Stimulated activated CD4-positive, alpha-beta T cell treated with anti-CD3 and anti-CD28 coated beads, Interleukin-1b, Interleukin-23, amount 100 ng/mL, for 1 hour (primary cell): ENCODE measurements at places on chromosomes 11 and 22.

DNA sequence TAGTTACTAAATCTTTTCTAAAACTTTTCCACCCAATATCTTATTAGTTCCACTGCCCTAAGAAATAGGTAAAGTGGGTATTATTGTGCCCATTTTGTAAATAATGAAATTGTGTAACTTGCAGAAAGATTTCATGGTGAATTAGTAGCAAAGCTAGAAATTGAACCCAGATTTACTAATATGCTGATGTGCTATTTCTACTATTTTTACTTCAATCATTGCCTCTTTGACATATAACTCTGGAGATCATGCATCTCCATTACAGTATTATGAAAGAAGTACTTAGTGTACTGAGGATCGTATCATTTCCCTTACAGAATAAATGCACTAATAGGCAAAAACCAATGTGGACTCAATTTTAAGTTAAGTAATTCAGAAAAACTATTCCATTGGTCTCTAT lies 119.0 kb downstream of the CSTPP1 start:
- DNase-seq: no peak

DNA sequence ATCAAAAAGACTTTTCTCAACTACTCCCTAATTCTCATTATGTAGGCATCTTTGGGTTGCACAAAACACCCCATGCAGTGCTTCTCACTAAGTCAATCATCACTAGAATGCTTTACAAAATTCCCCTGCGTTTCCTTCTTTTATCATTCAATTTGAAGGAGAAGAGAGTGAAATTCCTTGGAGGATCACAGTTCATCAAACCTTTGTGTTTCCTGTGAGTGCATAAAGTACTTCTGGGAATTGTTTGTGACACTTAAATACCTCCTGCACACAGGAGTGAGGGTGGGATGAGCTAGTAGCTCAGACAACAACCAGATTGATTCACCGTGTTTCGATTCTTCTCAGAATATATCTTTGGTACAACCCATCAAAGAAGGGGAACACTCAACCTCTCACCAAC lies 3.7 kb upstream of the OR5AR1 start:
- no peak for DNase-seq

DNA sequence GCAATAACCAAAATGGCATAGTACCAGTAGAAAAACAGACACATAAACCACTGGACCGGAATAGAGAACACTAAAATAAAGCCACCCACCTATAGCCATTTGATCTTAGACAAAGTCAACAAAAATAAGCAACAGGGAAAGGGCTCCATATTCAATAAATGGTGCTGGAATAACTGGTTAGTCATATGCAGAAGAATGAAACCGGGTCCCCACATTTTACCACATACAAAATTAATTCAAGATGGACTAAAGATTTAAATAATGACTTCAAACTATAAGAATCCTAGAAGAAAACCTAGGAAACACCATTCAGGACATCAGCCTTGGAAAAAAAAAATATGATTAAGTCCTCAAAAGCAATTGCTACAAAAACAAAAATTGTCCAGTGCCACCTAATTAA lies 30.1 kb upstream of the NOX4 start:
- DNase-seq: no peak

GRCh38 chr11:77557553-77557952 lies 32.2 kb upstream of the AQP11 start:
- no peak for DNase-seq

GRCh38 chr11:19664886-19665548 lies 47.6 kb upstream of the NAV2 start:
- DNase-seq: no peak

DNA sequence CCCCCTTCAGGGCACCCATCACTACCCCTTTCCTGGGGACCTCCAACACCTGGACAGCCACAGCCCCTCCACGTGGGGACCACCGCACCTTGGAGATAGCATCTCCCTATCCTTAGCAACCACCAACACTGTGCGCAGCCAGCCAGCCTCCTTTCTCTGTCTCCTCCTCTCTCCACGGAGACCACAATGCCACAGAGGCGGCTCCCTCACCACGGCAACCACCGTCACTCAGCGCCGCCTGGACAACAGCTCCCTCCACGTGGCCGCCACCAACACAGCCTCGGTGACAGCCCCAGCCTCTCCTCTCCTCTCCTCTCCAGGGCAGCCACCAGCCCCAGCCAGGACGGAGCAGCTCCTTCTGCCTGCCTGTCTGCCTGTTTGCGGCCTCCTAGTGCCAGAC lies 10.5 kb downstream of the ELFN2 start:
- DNase-seq: no peak

GRCh38 chr11:3201112-3201581 lies 17.5 kb downstream of the MRGPRG start:
- no peak for DNase-seq

GRCh38 chr22:38176170-38176741 lies 5.4 kb downstream of the PLA2G6 start:
- no peak for DNase-seq

GRCh38 chr11:118618991-118619375 lies 11.6 kb downstream of the PHLDB1 start:
- DNase-seq: no peak

- DNase-seq: no peak
Observed at GRCh38 chr22:20062766-20063083, 17.3 kb upstream of the DGCR8 start.

- no peak for DNase-seq
Observed at GRCh38 chr22:46842606-46843005, 80.2 kb downstream of the TBC1D22A start.

DNA sequence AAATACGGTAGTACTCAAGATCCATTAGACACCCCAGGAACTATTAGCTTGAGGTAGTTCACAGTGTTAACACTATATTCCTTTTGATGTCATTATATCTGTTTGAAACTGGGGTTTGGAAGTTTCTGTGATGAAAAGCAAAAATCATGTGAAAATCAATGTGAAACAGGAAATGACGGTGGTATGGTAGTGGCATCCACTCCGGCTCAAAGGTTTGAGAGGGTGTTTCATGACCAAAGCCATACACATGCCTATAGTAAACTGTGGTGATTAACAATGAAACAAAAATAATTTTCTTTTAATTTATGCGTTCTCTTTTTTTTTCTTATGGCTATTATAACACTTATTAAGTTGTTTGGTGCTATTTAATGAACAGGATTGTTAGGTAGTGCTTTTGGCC lies 10.9 kb downstream of the RAB38 start:
- no peak for DNase-seq

GRCh38 chr22:49207008-49208003 lies 620.4 kb downstream of the BRD1 start:
- no peak for DNase-seq

- DNase-seq: no peak
Observed at GRCh38 chr22:45908961-45909360, 68.0 kb downstream of the WNT7B start.

DNA sequence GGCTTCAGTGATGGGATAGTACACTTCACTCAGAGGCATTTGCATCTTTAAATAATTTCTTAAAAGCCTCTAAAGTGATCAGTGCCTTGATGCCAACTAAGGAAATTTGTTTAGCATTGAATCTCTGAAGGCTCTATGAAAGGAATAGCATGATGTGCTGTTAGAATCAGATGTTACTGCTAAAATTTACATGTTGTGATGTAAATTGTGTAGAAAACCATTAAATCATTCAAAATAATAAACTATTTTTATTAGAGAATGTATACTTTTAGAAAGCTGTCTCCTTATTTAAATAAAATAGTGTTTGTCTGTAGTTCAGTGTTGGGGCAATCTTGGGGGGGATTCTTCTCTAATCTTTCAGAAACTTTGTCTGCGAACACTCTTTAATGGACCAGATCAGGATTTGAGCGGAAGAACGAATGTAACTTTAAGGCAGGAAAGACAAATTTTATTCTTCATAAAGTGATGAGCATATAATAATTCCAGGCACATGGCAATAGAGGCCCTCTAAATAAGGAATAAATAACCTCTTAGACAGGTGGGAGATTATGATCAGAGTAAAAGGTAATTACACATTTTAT lies 4.6 kb downstream of the MALAT1 start:
- no peak for DNase-seq

DNA sequence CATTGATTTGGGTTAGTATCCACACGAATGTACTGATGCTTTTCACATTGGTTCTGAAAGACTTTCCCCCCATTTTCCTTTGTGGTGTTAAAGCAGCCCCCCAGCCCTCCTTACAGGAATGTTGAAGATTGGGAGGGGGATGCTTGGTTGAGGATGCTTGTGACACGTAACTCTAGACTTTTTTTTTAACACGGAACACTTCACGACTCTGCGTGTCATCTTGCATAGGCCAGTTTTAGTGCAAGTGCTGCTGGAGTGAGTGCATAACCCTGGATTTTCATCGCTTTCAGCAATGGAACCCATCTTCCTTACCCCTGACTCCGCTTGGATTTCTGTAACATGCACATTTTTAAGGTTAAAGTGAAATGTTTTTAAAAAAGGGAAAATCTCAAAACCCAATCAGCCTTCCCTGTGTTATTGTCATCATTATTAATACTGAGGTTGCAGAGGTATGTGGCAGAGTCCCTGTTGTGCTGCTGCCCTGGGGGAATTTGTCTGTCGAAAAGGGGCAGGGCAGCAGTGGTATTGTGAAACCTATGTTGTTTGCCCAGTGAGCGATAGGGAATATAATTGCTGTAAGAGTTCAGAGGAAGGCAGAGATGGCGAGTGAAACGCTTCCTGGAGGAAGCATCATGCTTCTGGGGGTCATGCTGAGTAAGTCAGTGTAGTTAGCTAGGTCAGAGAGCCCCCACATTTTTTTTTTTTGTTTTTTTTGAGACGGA lies 12.1 kb downstream of the CECR2 start:
- DNase-seq: no peak

DNA sequence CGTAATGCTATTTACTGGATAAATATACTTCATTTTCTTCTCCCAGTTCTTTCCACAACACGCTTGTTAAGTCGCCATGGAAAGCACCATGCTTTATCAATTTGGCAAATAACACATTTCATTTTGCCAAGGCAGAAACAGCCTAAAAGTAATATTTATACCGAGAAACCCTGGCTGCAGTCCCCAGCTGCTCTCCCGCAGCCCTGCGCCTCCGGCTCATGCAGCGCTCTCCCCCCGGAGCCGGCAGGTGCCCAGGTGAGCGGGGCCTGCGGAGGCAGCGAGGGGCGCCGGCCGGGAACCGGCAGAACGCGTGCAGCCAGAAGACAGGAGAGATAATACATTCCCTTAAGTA lies 681 bp upstream of the ARHGEF12 start:
- no peak for DNase-seq

DNA sequence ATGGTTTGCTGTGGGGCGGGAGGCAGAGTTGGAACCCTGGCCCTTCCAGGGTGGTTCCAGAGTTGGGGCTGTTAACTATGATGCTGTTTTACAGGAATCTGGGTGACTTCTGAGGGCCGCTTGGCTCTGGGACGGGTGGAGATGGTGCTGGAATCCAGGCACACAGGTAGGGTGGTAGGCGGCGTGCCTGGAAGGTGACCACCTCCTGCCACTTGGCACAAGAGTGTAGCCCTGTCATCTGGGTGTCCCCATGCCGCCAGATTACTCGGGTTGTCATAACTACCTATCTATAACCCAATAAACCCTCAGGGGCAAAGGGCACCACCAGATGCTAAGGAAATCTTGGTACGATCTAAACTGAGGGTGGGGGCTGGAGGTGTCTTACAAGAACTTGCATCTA lies 1.3 kb downstream of the CARS1 start:
- DNase-seq: no peak

DNA sequence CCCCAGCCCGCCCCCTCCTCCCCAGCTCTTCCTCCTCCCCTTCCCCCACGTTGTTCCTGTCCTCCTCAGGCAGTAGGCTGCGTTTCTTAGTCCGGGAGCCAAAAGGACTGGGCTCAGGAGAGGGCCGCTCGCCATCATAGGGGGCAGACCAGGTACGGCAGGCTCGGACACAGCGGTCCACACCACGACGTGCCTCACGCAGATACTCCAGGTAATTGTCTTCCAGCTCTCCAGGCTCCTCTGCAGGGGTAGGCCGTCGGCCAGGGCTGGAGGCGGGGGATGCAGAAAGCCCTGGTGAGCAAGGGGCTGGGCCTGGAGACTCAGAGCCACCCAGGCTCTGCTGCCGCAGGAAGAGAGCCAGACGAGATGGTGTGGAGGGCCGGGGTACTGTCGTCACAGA lies 12.4 kb downstream of the C11orf42 start:
- DNase-seq: no peak

GRCh38 chr22:22401381-22401780 lies 107.2 kb downstream of the ZNF280B start:
- no peak for DNase-seq

GRCh38 chr11:69637941-69638871 lies 2.8 kb upstream of the CCND1 start:
- no peak for DNase-seq

- no peak for DNase-seq
Observed at GRCh38 chr22:48537343-48537680, 1290.4 kb downstream of the BRD1 start.
